ENCODE measurements at places on chromosomes 1 and 21. TPM values are rescaled to one million over a fixed set of nuclear protein-coding genes. Genes with fewer than 3 reads are reported as not detected.

Gene SYPL2
- polyA plus RNA-seq = 0.58 TPM

Gene HSD3B1
- polyA plus RNA-seq = not detected

Gene IL19
- not detected for polyA plus RNA-seq

Gene DYNLT5
- polyA plus RNA-seq = 0.60 TPM

Gene SELL
- 3.2 TPM for polyA plus RNA-seq

Gene CD247
- not detected for polyA plus RNA-seq

Gene MSH4
- polyA plus RNA-seq = 0.07 TPM

Gene PTGFRN
- 38.8 TPM for polyA plus RNA-seq

Gene RHD
- not detected for polyA plus RNA-seq

Gene SIM2
- polyA plus RNA-seq = 0.01 TPM

Gene C4BPA
- 2.5 TPM for polyA plus RNA-seq

Gene RIPK4
- 4.0 TPM for polyA plus RNA-seq

Gene PLPP3
- 20.7 TPM for polyA plus RNA-seq

Gene SIPA1L2
- 16.2 TPM for polyA plus RNA-seq

Gene CACNA1E
- 0.25 TPM for polyA plus RNA-seq

Gene BEND5
- 2.4 TPM for polyA plus RNA-seq

Gene PLEKHN1
- not detected for polyA plus RNA-seq

Gene GBP6
- 0.09 TPM for polyA plus RNA-seq

Gene DISP3
- not detected for polyA plus RNA-seq

Gene S100B
- polyA plus RNA-seq = 14.3 TPM

Gene DDR2
- 3.5 TPM for polyA plus RNA-seq

Gene PTPN14
- polyA plus RNA-seq = 3.1 TPM

Gene SHISA4
- 6.1 TPM for polyA plus RNA-seq

Gene TLR5
- 0.23 TPM for polyA plus RNA-seq

Gene WNT3A
- 0.01 TPM for polyA plus RNA-seq

Gene TMEM269
- not detected for polyA plus RNA-seq

Gene IGFN1
- polyA plus RNA-seq = 0.15 TPM

Gene PLCH2
- polyA plus RNA-seq = 0.60 TPM

Gene ERICH3
- polyA plus RNA-seq = 0.26 TPM

Gene RAB4A
- 83.7 TPM for polyA plus RNA-seq

Gene TLCD4
- 10.5 TPM for polyA plus RNA-seq

Gene RIPPLY3
- polyA plus RNA-seq = not detected

Gene OR6K3
- polyA plus RNA-seq = not detected

Gene SCP2
- 569 TPM for polyA plus RNA-seq

Gene KRTAP13-4
- polyA plus RNA-seq = not detected

Gene GCSAML
- polyA plus RNA-seq = not detected

Gene MYCL
- 7.2 TPM for polyA plus RNA-seq

Gene KRTAP21-2
- not detected for polyA plus RNA-seq

Gene MEX3A
- polyA plus RNA-seq = 0.23 TPM

Gene C1QA
- polyA plus RNA-seq = 145 TPM

Gene CORT
- polyA plus RNA-seq = 0.42 TPM

Measured in sigmoid colon (tissue), 7 donors.